Thymus (tissue), 14 donors: ENCODE measurements at places on chromosomes 1 and 21. TPM values are rescaled to one million over a fixed set of nuclear protein-coding genes. Genes with fewer than 3 reads are reported as not detected.
A peak's percentile ranks its signal among the peaks of the same experiment; 100 is the strongest.

The SELE gene
- 2.8 TPM for total RNA-seq

- no peak for DNase-seq
Observed at GRCh38 chr1:169122976-169123375, 16.5 kb downstream of the ATP1B1 start.

- no peak for DNase-seq
Observed at GRCh38 chr21:32534113-32534512, 51.2 kb downstream of the TCP10L start.

DNA sequence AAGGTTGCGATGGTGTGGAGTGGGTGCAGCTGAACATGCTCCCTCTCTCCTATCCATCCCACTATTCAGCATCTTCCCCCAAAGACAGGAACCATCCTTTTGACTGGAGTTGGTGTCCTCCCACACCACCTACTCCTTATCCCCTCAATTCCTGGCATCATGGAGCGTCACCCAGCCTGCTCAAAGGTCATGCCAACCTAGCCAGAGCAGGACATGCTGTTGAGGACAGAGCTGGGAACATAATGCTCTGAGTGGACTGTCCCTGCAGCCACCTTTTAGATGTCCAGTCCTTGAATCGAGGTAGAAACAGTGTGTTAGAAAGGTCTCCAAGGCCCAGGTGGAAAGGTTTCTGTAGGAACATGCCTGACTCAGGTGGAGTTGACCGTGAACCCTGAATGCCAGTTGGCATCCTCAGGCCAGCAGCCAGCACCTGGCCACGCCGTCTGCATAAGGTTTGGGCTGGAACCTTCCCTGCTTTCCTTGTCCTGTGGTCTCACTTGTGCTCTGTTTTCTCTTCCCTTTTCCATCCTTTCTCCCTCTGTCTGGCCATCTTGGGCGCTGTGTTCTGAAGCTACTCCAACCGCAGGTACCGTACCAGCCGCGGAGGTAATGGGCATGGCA is 52.2 kb upstream of the CNTN2 start:
- DNase-seq: no peak

DNA sequence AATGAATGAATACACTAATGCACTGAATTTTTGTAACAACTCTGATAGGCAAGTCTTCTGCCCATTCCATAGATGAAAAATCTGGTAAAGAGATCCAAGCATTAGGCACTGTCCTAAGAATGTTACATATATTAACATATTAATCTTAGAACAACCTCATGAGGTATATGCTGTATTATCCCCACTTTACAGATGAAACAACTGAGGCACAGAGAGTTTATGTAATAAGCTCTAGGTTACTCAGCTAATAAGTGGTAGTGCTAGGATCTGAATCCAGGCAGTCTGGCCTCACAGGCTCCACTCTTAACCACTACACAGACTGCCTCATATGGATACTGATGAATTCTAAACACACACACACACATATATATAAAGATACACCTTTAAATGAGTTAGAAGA is 52.8 kb downstream of the TRAF5 start:
- no peak for DNase-seq

The CNR2 gene
- 1.5 TPM for total RNA-seq

The OLFML2B gene
- 4.3 TPM for total RNA-seq

DNA sequence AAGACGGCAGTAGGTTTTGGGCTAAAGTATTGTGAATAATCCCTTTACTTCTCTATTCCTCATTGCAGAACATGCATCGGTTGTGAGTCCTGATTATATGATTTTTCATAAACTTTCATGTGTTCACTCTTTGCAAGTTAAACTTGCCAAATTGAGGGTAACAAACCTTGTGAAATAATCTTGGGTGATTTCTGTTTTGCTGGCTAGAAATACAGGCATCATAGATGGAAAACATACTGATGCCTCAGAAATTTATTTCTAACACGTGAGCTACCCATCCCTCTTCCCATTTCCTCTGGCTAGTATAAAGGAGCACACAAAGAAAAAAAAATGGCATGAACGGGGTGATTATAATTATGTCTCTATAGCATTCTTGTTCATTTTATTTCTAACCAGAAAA is 39.6 kb downstream of the RGS5 start:
- no peak for DNase-seq

GRCh38 chr1:240092301-240093119 is 827 bp downstream of the FMN2 start:
- no peak for DNase-seq

- no peak for DNase-seq
Observed at GRCh38 chr1:17078991-17079868, 25.4 kb upstream of the SDHB start.

- no peak for DNase-seq
Observed at GRCh38 chr1:183043872-183044854, 20.9 kb downstream of the LAMC1 start.

DNA sequence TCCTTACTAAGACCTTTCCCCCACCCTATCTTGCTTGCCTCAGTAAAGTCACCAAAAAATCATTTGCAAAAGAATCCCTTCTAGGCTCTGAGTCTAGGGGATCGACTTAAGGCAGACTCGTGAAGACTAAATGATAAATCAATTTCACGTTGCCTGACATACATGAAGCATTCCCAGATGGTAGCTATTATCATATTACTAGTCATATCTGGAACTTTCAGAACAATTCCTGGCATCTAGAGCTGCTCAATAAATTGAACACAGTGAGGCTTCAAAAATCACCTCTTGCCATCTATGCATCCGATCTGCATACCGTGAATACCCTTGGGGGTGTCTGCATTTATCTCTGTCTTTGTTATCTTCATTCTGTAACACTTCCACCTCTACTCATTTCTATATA is 49.6 kb upstream of the DAB1 start:
- DNase-seq: no peak

- no peak for DNase-seq
Observed at GRCh38 chr1:31667065-31667785, 22.5 kb upstream of the PEF1 start.

The LTN1 gene
- 20.9 TPM for total RNA-seq

DNA sequence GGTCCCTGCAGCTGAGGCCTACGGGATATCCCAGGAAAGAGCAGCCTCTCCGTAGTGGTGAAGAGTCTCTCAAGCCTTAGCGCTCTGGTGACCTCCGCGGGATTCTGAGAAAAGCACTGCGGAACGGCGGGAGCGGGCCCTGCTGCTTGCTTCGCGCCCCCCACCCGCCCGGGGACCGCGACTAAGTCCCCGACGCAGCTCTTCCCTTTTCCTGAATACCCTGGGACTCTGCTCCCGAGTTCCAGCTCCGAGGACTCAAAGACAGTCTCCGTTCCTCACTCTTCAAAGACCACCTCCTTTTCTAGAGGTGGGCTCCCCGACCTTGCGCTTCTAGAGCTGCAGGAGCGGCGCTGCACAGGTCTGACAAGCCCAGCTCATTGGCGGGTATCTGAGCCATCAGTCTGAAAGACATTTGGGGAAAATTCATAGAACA is 3.6 kb upstream of the PRRX1 start:
- DNase-seq: no peak

DNA sequence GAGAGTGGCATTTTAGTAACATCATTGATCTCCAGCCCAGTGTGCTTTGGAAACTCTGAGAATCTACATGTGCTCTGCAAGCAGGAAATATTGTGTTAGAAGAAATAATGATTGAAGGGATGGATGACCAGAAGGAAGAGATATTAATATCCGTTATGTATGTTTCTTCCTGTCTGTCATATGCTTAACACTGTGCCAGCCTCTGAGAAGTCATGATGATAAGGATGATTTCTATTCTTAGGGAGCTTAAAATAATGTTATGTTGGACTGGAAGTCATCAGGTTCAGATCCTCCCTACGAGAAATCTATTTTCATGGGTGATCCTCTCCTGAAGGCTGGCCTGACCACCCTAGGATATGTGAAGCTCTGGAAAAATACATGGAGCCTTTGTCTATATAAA is 192.4 kb upstream of the GORAB start:
- DNase-seq: no peak

The TTC39A gene
- 1.1 TPM for total RNA-seq

DNA sequence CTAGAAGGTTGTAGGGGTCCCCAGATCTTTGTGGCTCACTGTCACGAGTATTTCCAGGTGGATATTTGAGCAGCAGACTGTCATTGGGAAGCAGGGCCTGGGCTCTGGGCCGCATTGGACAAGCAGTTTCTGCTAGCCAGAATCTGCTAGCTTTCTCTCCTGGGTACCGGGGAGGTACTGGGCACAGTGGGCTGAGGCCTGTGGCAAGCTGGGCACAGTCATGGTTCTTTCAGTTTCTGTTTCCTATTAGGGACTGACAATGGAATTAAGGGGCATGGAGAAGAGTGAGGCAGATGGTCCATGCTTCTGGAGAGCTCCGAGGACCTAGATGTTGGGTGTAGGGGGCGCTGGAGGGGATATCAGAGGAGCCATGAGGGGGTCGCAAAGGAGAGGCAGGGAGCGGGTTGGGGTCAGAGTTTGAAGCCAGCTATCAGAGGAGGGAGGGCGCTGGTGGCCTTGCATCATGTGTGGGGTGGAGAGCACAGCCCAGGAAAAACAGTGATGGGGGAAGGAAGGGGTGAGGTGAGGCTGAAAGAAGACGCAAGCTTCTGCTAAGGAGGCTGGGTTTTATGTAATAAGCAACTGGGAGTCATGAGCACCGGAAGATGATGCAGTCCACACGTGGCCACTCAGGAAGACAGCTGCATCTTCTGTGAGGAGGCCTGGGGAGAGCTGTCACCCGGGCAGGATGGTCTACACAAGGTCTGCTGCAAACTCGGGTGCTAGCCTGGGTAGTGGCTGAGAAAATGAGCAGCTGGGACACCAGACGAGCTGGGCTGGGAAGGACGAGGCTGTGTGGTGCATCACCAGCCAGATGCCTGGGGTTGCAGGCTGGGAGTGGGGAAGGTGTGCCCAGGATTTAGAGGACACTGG is 72.7 kb downstream of the IER5 start:
- no peak for DNase-seq

- no peak for DNase-seq
Observed at GRCh38 chr1:178510155-178510554, 2.8 kb upstream of the TEX35 start.

DNA sequence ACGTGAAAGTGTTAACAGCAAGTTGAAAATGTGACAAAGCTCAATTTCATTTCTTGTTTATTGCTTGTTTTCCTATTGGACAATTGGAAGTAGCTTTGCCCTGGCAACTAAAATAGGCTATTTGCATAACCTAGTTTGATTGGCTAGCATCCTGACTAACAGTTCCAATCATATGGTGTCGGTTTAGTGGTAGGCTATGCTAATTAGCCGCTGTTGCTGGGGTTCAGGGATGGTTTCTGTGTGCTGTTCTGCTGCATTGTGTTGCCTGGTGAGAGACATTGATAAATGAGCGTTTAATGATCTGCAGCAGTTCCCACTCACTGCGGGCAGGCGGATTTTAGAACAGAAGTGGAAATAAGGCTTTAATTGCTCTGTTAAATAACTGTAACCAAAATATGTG is 68.5 kb downstream of the DYRK1A start:
- DNase-seq: peak; percentile 76

- DNase-seq: no peak
Observed at GRCh38 chr1:41473738-41474362, 10.6 kb downstream of the EDN2 start.
